Stimulated activated CD4-positive, alpha-beta T cell treated with anti-CD3 and anti-CD28 coated beads, Interleukin-1b, Interleukin-23, amount 100 ng/mL, for 48 hours (primary cell): ENCODE measurements at places on chromosomes 6 and 20.

- DNase-seq = no peak
These were observed 46.6 kb upstream of the TMEM30A start for GRCh38 chr6:75331151-75331550.

DNA sequence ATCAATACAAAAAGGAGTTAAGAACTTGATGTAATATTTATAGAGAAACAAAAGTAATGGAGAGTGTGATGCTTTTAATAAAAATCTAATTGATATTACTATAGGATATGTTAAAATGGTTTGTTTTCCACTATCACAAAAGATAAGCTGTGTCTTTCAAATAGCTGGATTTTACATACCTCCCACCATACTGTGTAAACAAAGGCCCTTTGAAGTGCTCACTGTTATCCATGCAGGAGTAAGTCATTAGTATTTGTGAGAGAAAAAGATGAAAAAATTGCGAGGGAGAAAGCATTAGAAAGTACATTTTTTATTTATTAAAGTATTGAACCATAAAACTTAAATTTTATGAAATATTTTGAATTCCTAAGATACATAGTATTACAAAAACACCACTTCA is 733.0 kb downstream of the GRIK2 start:
- DNase-seq = no peak

GRCh38 chr6:52985228-52985627 is 9.9 kb downstream of the GSTA4 start:
- DNase-seq = no peak

DNA sequence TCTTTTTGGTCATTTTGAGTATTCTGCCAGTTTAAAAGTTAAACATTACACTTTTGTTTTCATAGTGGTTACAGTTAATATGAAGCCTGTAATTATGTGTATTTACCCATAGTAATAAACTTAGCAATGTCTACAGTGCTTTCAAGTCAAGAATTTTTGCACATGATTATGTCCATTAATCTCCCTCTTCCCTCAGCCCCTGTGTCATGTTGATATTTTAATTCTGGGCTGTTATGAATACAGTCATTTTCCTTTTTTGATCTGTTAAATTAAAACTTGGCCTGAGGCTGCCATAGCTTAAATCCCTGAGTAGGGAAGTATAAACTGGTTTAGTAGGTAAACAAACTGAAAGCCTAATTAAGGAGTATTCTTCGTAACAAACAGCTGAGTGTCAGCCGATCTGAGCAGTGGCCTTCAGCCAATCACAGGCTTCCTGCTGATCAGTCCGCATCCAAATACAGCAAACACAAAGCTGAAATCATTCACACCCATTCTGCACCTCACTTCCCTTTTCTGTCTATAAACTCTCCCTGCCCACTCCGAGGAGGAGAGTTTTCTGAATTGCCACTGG is 9.5 kb upstream of the SFT2D1 start:
- no peak for DNase-seq

- no peak for DNase-seq
These were observed 1.1 kb upstream of the RNF182 start for GRCh38 chr6:13923527-13924145.

- no peak for DNase-seq
These were observed 157.5 kb downstream of the PAX1 start for GRCh38 chr20:21862956-21863355.

- no peak for DNase-seq
These were observed 44.0 kb upstream of the DOK5 start for GRCh38 chr20:54431156-54431944.

DNA sequence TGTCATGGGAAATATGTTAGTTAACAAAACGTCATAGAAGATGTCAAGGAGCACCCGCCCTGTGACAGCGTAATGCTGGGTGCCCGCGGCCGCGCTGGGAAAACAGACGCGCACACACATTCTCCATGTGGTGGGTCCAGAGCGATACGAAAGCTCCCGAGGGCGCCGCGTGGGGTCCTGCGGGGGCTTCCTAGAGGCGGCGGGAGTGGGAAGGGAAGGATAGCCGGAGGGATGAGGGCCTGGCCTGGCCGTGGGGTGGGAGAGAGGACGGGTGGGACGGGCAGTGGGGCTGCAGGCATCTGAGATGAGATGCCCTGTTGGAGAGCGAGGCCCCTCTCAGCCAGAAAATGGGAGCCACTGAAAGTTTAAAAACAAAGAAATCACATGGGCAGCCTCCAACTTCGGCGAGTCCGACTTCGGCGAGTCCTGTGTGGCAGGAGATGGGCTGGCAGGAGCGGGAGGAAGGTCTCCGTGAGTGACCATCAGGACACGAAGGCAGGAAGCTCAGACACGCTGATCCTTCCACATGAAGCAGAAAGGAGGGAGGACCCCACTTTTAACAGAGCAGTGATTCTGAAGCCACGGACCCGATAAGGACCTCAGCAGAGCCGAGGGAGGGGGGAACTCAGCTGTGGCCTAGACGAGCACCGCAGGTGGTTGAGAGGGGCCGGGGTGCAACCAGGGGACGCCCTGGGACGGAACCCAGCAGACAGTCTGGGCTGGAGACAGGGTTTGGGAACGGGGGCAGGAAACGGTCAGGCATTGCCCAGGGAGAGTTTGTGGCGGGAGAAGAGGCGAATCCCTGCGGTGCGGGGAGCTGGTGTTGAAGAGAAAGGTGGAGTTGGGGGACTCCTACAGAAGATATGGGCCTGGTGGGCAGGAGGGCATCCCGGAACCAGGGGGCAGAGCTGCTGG is 114.1 kb upstream of the FRMD1 start:
- no peak for DNase-seq

DNA sequence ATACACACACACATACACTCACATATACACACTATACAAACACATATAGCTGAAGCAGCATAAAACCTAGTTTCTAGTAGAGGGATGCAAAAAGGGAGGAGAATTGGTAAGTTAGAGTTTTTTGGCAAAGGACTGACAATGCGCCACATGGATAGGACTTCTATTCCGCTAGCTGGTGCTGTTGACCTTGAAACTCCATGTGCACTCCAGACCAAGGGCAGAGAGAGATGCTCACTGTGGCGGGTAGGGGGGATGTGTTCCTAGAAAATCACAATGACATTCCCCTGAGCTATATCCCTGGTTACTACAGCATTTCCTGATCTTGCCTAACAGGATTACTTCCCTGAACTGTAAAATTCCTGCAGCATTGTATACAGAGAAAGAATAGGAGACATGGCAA is 19.2 kb downstream of the MICA start:
- DNase-seq = no peak

DNA sequence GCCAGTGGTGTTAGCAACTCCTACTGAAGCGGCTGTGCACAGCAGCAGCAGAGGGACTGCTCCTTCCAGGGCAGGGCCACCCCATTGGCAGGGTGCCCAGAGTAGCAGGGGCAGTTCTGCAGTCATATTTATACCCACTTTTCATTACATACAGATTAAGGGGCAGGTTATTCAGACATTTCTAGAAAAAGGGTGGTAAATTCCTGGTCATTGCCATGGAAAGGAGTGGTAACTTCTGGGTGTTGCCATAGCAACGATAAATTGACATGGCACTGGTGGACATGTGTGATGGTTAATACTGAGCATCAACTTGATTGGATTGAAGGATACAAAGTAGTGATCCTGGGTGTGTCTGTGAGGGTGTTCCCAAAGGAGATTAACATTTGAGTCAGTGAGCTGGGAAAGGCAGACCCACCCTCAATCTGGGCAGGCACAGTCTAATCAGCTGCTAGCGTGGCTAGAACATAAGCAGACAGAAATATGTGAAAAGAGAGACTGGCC is 45.0 kb downstream of the IYD start:
- no peak for DNase-seq

DNA sequence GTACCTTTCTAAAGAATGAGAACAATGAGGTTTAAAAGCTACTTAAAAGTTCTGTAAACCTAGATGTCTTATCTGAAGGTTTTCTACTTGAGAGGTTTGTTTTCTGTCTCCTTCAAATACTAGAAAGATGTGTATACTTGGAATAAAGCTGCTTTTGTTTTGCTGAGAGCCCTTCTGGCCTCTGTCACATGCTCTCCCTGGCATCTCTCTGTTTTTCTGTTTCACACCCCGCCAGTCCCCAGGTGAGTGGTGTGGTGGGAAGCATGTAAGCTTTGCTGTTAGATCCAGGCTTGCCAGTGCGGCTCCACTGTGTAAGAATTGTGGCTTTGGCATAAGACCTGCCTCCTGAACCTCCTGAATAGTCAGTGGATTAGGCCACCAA is 56.8 kb downstream of the SNX9 start:
- no peak for DNase-seq

DNA sequence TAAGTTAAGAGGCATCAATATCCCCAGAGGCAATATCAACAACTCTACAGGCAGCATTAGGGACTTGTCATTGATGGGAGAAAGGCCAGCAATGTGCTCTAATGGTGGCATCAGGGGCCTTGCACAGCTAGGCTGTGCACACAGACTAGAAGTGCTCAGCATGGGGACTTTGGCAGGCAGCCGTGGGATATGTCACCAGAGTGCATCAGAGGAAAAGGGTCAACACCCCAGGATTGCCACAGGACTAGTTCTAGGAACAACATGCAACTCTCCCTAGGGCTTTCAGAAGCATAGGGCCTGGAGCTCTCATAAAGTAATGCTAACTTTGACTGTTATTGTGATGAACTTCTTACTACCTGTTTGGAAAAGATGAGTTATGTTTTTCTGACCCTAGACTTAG is 32.2 kb upstream of the OSTM1 start:
- DNase-seq = no peak

DNA sequence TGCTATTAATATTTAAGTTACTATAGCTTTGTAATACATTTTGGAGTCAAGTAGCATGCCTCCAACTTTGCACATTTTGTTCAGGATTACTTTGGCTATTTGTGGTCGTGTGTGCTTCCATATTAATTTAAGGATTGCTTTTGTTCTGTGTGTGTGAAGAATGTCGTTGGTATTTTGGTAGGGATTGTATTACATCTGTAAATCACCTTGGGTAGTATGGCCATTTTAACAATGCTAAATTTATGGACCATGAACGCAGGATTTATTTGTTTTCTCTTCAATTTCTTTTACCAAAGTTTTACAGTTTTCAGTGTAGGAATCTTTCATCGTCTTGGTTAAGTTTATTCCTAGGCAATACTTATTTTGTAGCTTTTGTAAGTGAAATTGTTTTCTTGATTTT is 758.0 kb downstream of the FRK start:
- no peak for DNase-seq

DNA sequence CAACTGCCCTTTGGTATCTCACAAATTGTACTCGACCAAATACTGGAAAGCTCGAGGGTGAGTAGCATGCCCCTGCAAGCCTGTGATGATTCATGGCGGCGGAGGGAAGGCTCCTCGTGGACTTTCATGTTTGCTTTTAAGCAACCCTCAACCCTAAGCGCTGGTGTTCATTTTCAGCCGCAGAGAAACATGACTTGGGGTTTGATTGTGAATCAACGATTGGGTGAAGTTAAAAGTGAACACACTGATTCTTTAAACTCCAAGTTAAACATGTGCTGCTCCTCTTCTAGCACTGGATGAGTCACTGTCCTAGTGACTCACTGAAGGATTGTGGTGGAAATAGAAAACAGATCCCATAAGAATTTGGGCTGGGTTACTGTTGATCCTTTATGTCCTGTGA is 8.3 kb downstream of the CD109 start:
- DNase-seq = peak; percentile 62

- DNase-seq = no peak
These were observed 19.6 kb downstream of the ANGPT4 start for GRCh38 chr20:896501-897025.

DNA sequence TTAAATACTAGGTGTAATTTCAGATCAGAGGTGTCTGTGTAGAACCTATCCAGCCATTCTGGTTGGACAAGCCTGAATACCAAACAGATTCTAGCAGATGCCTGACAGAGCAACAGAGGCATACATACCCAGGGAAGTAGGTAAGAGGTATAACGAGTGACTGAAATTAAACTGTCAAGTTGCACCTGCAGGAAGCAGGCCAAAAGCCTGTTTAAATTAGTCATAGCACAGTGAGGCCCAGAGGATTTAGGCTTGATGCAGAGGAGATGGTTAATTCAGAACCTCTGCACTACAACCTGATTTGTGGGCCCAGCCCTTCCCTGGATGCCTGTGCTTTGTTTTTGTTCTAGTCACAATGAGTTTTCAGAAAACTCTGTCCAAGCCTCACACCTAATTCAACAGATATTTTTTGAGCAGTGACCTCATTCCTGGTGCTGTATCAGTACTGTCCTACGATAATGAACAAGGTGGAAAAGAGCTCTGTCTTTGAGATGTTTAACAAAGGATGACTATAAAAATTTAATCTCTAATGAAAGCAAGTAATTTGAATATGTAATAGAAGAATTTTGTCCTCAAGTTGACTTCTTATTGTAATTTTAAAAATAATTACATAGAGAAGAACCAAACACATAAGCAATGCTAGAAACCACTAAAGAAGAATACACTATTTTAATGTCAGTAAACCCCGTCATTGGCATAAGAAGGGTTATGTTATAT is 31.7 kb downstream of the C6orf58 start:
- no peak for DNase-seq

DNA sequence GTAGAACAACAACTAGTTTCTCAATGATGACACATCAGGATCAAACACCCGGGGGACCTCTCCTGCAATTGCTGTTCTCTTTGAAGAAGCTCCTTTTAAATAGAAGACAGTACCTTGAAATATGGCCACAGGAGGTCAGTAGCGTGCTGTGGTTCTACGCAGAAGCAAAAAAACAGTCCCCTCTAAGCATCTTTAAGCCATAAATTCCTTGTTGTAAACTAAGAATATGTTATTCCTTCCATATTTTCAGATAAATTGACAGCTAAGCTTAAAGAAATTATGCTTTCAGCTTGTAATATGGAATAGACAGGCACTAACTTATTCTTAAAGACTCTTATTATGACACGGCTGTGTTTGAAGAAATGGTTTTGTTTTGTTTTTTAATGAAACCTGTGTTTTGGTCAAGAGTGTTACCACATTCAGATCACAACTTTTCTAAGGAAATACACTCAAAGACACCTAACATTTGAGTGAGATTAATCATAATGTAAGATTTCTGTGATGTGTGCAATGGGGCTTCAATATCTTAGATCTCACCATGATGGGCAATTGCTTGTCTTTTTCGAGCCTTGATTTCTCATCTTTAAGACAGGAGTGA is 49.7 kb upstream of the IL20RA start:
- peak; percentile 47 for DNase-seq

- DNase-seq = no peak
These were observed 6.7 kb downstream of the TEAD3 start for GRCh38 chr6:35489995-35490791.

GRCh38 chr20:62518911-62519310 is 43.1 kb upstream of the GATA5 start:
- no peak for DNase-seq

GRCh38 chr20:13870170-13870748 is 85.4 kb downstream of the NDUFAF5 start:
- no peak for DNase-seq

DNA sequence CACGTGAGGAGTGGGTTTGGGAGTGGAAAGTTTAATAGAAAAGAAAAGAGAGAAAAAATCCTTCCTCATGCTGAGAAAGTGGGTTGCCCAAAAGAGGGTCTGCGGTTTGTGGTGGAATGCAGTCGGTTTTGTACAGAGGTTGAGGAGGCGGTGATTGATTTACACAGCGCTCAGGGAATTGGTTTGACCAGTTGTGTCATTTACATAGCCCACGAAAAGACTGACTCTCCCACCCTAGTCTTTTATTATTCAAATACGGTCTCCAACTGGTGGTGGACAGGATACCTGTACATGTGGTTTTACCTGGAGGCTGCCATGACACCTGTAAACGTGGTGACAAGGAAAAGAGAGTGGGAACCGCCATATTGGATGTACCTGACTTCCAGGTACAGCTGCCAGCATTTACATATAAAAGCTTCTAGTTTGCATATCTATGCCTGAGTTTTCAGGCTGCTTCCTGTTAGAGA is 42.1 kb downstream of the HLA-DPB1 start:
- no peak for DNase-seq

- DNase-seq = no peak
These were observed 62.7 kb upstream of the XRN2 start for GRCh38 chr20:21240394-21240793.
